ENCODE measurements at places on chromosomes 5 and 9.

DNA sequence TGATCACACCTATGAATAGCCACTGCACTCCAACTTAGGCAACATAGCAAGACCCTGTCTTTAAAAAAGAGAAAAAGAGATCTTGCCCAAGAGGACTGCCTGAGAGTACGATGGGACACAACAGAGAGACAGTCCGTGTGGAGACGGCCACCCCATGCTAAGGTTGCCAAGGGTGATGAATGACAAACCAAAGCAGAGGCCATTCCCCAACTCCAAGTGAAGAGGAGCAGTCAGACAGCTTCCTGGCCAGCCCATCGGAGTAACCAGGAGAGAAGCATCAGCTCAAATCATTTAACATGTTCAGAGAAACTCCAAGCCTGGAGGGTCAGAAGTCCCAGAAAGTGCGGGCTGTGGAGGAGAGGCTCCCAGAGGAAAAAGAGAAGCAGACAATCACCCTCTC, 63.9 kb upstream of the SUB1 start:
- no peak for DNase-seq

DNA sequence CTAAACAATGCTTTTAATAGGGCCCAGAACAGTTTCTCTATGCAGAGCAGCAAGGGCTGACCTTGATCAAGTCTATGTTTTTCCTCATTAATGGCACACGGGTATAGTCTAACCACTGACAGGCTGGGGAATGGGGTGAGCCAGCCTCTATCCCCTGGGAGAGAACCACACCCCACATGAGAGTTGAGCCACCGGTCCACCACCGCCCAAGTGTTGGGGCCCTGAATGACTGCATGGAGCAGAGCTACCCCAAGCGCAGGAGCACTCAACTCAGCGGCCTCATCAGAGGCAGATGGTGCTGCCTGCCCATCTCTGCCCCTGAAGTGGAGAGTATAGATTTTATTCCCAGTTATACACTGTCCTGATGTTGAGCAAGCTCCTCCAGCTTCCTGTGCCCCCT, 247.9 kb upstream of the IRX1 start:
- DNase-seq, result no peak

- DNase-seq, result no peak
These were observed 16.7 kb upstream of the IL13 start for GRCh38 chr5:132641241-132641723.

DNA sequence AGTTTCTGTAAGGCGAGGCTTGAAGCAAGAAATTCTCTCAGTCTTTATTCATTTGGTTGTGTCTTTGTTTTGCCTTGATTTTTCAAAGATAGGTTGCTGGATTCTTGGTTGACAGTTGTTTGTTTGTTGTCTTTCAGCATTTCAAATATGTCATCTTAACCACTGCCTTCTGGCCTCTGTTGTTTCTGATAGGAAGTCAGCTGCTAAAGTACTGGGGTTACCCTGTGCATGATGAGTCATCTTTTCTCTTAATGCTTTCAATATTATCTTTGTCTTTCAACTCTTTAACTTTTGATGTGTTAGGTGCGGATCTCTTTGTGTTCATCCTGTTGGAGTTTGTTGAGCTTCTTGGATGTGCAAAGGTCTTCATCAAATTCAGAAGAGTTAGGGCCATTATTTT, 1571.3 kb downstream of the MAT2B start:
- no peak for DNase-seq

DNA sequence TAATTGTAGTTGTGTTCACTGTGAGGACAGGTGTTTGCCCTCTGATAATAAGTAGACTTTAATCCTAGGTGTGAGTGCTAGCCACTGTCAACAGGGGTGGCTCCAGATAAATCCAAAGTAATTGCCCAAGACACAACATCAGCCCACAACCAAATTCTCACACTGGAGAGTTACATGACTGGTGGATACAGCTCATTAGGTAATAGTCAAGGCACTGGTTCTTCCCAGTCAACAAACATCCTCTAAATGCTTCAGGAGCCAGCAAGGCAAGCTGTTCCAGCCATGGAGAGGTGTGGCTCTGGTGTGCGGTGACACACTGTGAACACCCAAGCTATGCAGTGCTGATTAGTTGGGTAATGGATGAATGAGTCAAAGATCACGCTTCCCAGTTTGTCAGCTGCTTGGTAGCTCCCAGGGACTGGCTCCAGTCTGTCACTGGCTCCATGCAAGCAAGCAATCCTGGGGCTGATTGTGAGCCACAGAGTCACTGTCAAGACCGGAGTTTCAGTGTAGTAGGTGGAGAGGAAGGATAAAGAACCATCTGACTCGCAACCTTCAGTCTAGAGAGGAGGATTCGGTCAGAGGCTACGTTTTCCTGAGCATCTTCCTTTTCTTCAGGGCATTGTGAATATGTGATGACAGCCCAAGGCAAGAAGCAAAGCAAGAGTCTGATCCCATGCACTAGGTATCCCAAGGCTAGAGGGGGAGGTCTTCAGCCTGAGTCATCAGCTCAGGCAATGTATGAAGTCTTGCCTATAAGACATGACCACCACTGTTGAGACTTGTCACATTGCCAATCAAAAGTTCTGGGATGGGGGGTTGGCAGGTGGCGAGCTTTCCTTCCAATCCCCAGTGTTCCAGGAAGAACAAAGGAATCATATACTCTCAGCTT, 63.1 kb downstream of the UGCG start:
- no peak for DNase-seq

GRCh38 chr5:121378559-121379359, 472.9 kb upstream of the FTMT start:
- peak; percentile 20 for DNase-seq

GRCh38 chr5:132750471-132751230, 3.4 kb downstream of the CCNI2 start:
- DNase-seq, result no peak

GRCh38 chr5:68875351-68875750, 218.5 kb upstream of the SLC30A5 start:
- no peak for DNase-seq

DNA sequence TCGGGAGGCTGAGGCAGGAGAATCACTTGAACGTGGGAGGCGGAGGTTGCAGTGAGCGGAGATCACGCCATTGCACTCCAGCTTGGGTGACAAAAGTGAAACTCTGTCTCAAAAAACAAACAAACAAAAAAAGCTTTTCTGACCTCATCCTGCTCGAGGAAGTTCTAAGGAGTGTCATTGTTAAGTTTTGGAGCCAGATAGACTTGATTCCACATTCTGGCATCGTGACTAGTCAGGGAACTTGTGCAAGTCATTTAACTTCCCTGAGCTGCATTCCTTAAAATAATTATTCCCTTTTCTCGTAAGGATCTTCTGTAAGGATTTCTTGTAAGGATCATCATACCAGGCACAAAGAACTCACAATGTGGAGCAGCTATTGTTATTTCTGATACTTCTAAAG, 26.2 kb downstream of the SNX24 start:
- DNase-seq, result no peak

DNA sequence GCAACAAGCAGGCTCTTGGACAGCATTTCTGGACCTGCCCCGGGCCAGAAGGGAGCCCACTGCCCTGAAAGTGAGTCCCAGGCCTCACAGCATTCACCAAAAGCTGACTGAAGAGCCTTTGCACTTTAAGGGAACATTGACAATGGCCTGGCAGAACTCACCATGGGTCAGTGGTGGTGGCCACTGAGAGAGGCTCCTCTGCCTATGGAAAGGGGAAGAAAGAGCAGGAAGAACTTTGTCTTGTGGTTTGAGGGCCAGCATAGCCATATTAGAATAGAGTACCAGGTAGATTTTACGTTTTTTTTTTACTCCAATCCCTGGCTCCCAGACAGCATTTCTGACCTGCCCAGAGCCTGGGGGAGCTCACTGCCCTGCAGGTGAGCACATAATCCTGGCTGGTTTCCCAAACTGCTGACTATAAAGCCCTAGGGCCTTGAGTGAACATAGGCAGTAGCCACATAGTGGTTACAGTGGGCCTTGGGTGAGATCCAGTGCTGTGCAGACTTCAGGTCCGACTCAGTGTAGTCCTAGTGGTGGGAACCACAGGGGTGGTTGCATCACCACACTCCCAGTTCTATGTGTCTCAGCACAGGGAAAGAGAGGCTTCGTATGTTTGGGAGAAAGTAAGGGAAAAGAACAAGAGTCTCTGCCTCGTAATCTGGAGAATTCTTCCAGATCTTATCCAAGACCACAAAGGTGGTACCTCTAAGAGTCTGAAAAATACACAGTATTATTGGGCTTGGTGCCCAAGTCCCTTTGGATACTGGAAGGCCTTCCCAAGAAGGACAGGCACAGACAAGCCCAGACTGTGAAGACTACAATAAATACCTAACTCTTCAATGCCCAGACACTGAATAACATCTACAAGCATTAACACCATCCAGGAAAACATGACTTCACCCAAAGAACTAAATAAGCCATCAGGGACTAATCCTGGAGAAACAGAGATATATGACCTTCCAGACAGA, 89.5 kb downstream of the TSSK1B start:
- DNase-seq, result no peak

DNA sequence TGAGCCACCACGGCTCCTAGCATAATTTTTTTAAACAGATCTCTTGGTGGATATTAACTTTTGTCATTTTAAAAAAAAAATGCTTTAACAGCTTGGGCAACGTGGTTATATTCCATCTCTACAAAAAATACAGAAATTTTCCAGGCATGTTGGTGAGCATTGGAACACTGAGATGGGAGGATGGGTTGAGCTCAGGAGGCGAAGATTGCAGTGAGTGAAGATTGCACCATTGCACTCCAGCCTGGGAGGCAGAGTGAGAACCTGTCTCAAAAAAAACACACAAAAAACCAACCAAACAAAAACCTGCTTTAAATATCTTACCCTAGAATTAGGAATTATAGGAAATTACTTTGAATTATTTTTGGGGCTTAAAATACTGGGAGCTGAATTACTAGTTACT, 55.2 kb downstream of the NSD1 start:
- no peak for DNase-seq

DNA sequence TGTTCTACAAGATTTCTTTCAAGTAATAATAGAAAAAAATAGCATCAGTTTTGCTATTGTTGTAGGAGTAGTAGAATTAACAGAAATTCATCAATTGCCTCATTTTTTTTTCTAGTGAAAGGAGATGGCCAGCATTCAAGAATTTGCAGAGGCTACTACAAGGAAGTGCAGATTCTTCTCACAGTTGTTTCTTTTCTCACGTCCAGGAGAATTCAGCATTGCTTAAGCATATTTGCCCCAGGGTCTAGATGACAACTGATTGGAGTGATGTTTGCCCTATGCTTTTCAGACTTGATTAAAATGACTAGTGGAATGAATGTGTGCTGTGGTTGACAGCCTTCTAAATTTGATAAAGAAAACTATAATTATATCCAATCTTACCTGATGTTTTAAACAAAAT, 46.6 kb upstream of the SLC12A2 start:
- DNase-seq, result no peak

GRCh38 chr5:135236908-135237747, 161.9 kb downstream of the MACROH2A1 start:
- DNase-seq, result no peak

- DNase-seq, result no peak
These were observed 29.6 kb upstream of the MLLT3 start for GRCh38 chr9:20651939-20652338.

GRCh38 chr5:126594748-126595485, at the start of gene ALDH7A1:
ALDH7A1 (minus strand) TSS chr5:126595219; CDS start chr5:126595198, 21 bp downstream.
- DNase-seq, result no peak

DNA sequence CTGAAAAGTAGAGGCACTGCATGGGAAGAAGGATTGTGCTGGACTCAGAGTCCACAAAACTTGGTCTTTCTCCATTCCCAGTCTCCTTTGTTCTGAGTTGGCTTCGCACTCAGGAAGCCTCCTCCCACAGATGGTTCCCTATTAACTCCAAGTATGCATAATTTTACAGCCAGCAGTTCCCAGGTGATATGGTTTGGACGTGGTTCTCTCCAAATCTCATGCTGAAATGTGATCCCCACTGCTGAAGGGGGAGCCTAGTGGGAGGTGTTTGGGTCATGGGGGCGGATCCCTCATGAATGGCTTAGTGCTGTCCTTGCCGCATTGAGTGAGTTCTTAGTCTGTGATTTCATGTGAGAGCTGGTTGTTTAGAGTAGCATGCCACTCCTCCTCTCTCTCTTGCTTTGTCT, 86.6 kb downstream of the FEM1C start:
- no peak for DNase-seq

DNA sequence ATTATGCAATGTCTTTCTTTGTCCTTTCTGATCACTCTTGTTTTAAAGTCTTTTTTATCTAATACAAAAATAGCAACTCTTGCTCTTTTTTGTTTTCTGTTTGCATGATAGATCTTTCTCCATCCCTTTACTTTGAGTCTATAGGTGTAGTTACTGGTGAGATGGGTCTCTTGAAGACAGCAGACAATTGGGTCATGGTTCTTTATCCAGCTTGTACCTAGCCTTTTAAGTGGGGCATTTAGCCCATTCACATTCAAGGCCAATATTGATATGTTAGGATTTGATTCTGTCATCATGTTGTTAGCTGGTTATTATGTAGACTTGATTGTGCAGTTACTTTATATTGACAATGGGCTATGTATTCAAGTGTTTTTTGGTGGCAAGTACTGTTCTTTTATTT, 245.9 kb upstream of the TARS1 start:
- DNase-seq, result no peak

DNA sequence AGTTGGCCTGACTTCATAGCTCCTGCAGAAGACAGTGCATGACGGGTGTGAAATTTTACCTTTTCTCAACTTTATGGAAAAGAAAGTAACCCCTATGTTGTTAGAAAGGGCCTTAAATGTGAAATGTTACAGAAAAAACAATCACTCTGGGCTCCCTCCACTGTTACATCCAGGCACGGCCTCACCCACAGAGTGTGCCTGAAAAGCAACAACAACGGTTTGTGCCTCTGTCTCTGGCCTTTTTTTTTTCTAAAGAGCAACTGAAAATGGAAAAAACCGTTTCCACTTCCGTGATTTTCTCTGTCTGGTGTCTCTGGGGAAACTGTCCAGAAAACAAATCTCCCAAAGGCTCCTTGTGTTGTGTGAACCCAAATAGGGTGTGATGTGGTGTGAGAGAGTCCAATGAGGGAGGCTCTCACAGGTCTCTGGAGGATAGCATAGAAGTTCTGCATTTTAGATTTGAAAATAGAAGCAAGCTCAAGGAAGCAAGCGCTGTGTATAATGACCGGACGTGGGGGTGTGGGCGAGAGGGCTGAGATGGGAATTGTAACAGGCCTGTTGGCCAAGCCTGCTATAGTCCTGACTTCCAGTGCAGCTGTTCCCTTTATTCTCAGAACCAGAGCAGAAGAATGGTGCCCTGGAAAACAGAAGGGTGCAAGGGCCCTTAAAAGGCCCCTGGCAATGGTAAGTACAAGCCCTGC, 221.8 kb upstream of the TUT7 start:
- no peak for DNase-seq
